Activated CD4-positive, CD25-positive, alpha-beta regulatory T cell (primary cell): ENCODE measurements at places on chromosomes 11 and 22.

DNA sequence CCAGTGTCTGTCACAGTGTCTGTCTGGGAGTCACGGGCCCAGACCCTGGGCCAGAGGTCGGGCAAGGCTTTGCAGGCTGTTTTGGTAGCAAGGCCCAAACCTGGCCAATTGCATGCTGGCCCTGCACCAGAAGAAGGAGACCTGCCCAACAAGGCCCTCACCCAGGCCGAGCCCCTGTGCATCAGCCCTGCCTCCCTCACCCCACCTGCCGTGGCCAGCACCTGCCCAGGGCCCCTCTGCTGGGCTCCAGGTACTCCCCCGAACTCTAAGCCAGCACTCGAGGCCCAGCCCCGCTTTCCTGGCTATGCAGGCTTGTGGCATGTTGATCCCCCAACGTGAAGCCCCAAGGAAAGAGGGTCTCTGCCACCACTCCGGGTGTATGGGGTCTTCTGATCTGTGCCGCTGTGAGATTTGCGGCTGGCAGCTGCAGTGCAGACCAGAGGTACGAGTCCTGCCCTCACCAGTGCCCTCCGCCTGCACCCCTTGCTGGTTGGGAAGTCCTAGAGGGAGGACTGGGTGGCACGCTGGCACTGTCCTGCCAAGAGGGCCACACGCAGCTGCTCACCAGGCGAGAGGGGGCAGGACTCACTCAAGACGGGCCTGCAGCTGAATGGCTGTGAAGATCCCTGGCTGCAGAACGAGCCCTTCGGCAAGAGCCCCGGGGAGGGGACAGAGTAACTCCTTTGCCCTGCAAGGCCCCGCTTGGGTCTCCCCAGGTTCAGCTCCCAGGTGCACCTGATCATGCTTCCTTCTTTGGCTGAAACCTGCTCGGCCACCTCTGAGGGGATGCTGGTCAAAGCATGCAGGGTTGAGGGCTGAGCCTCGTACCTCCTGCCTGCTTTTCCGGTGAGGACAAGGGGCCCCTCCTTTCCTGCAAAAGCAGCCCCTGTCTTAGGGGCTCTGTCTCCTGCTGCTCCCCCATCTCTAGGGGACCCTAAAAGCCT is 6.7 kb upstream of the SEPTIN5 start:
- DNase-seq, result no peak

DNA sequence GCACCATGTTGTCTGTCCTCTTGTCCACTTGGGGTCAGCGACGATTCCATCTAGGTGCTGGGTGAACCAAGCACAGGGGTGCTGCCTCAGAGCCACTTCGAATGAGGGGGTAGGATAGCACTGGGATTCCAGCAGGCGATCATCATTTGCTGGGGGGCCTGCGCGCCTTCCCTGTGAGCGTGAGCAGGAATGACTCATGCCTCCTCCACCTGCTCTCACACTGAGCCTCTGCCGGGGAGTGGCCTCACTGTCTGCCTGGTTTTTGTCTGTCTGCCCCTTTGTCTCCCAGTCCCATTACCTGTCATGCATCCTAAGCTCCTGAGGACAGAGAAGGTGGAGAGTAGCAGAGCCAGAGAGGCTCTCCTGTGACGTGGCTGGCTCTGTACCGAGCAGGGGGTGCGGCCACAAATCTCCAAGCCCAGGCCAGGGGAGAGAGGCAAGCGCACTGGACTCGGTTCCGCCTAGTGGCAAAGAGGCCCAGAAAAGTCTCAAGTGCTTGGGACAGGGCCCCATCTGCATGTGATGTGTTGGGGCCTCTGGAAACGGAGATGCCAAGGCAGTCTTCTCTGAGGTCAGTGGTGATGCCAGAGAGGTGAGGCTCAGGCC is 30.8 kb downstream of the RSPH14 start:
- no peak for DNase-seq

GRCh38 chr11:57349491-57350274 is 11.5 kb downstream of the P2RX3 start:
- DNase-seq, result peak; percentile 25

- DNase-seq, result no peak
These were observed 6.9 kb downstream of the RAB3IL1 start for GRCh38 chr11:61910187-61911127.

GRCh38 chr22:44627521-44628139 is 74.4 kb upstream of the PRR5 start:
- no peak for DNase-seq

GRCh38 chr22:24304062-24304675 is 33.5 kb downstream of the SPECC1L start:
- no peak for DNase-seq

GRCh38 chr22:43014316-43014868 is 557 bp downstream of the PACSIN2 start:
- no peak for DNase-seq

- DNase-seq, result no peak
These were observed 27.0 kb upstream of the IGSF9B start for GRCh38 chr11:133983660-133984316.

DNA sequence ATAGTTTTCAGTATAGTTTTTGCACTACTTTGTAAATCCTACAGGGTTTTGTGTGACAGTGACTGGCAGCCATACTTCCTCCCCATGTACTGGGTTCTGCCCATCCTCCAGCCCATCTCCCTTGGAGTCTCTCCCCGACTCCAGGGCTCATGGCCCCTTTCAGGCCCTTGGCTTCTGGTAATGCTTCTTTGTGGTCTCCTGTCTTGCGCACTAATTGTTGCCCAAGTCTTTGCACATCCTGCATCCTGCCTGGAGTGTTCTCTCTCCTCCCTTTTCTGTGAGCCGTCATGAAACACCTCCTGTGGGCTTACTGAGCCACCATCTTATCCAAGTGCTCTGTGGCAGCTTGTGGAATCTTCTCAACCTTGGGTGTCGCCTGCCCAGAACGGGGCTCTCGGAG is 11.4 kb upstream of the KCNQ1OT1 start:
- DNase-seq, result no peak

- no peak for DNase-seq
These were observed 15.9 kb upstream of the CYB5R2 start for GRCh38 chr11:7689239-7689638.

DNA sequence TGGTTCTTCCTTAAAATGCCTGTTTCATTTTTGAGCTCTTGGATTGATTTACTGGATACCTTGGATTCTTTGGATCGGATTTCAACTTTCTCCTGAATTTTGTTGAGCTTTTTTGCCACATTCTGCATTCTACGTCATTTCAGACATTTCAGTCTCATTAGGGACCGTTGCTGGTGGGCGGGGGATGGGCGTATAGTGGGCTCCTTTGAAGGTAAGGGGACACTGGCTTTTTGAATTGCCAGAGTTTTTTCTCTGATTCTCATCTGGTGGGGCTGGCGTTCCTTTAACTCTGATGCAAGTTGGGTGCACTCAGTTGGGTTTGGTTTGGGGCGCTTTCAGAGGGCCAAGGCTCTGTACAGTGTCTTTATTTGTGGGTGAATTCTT is 216.5 kb downstream of the DYNC2H1 start:
- DNase-seq, result no peak

DNA sequence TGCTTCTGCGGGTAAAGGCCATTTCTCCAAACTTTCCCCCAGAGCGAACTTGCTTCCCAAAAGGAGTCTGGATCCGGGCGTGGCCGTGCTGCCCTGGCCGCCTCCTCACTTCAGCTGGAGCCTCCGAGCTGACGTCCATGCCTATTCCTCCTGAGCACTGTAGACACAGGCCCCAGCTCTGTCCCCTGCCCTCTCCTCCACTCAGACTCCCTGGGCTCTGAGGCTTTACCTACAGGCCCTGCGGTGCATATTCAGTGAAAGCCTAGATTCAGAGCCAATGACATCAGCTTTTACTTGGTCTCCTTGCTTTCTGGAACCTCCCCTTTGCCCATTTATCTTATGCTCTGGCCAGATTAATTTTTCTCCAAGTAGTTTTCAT is 9.7 kb downstream of the LRP5 start:
- DNase-seq, result no peak

DNA sequence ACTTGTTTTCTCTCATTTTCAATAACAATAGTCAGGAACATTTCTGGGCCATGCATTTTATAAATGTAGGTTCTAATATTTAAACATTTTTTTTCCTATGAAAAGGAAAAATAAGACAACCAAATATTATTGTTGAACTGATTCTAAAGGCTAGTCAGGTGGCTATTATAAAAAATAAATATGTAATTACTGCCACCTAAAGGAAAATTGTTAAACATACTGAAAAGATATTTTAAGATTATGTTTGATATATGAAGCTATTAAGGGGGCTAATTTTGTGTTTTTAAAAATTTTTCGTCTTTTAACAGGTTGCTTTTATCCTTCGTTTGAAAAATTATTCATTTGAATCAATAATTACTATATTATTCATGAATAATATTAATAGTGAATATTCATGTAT is 62.2 kb upstream of the FDX1 start:
- no peak for DNase-seq

DNA sequence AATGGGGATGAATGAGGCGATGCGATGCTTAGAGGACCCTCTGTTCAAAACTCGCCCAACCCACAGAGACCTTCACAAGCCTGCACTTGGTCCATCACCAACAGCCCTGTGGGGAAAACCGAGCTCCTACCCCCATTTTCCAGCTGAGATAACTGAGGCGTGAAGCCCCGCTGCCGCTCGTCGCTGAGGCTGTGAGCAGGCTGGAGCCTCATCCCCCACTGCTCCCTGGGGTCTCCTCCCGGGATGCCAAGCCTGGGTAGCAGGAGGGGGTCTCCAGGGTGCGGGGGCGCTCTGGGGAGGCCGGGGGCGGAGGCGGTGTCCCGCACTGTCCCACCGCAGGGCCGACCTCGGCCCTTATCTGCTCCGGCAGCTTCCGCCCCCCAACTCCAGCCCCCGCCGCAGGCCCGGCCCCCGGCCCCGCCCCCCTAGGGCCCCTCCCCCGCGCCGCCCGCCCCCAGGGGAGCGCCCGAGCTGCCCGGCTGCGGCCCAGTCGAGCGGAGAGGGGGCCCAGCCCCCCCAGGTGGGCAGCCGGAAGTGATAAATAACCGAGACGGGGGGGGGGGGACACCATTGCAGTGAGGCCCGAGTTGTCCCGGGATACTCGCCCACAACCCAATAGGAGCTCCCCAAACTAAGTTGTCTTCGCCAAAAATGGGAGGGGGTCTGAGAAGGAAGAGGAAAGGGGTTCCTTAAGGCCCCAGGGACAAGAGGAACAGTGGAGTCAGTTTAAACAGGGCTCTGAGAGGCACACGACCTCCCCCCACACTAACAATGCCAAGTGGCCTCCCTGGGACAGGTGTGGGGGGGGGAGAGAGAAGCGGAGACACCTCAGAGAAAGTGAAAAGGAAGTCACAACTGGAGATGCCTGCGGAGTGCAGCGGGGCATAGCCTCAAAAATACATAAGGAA is 8.3 kb upstream of the SLC39A13 start:
- DNase-seq, result peak; percentile 38

DNA sequence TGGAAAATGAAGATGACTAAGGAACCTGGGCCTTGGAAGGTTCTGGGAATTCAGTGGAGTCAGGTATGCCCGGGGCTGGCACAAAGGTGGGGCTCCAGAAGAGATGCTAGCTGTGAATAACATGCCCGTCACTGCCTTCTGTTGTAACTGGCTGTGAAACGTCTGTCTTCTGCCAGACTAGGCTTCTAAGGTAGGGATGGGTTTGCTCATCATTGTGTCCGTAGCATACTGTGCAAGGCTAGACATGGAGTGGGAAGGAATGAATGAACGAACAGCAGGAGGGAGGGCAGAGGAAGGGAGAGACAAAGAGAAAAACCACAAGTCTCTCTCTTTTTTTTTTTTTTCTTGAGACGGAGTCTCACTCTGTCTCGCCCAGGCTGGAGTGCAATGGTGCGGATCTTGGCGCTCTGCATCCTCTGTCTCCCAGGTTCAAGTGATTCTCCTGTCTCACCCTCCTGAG is 327.4 kb downstream of the MN1 start:
- DNase-seq, result no peak

DNA sequence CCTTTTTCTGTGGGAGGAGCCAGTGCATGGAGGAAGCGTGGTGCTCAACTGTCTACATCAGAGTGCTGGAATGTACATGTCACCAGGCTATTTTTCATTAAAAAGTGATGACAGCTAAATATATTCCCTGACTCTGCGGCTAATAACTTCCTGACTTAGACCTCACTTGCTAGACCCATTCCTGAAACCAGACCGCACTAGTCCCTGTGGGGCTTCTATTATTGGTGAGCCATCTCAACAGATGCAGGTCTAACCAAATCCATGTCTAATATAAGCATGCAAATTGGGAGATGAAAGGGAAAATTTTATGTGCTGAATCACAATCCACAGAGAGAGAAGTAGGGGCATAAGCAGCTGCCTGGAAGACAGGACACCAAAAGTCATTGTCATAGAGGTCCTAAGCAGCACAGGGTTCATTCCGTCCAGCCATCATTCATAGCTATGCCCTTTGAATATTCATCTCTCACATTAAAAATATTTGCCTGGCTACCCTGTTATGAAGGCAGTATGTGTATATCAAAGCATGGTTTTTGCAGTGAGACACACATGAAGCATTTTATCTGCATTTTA is 110.9 kb upstream of the BLID start:
- DNase-seq, result no peak

DNA sequence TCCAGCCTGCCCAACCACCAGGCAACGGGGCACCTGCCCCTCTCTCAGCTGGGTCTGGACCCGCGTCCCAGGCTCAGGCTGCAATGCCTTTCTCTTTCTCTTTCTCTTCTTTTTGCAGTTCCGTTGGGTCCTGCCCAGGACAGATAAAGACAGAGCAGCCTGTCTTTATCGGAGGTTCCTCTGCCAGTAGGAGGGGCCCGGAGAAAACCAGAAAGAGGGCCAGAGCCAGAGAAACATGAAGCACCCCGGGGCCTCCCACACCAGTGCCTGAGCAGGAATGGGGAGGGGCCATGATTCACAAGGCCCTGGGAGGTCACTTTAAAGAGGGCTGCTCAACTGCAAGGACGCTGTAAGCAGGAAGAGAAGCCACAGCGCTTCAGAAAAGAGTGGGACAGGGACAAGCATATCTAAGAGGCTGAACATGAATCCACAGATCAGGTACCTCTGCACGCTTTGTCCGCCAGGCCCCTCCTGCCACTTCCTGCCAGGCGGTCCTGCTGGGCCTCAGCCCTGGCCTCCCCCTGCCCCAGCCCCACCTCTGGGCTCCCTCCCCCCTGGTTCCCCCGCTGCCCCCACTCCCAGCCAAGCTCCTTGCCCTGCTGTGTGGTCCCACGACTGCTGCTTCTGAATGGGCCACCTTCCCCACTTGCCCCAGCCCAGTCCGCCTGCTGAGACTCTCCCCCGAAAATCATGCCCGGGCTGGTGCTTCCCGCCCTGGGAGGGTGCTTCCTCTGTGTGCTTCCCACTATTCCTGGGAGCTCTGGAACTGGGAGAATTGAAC is at the start of gene APOBEC3C:
TSS of gene APOBEC3C (plus strand) at position 316 of the 781 bp plus-strand sequence. CDS start at position 422, 106 bp downstream.
- peak; percentile 53 for DNase-seq

- no peak for DNase-seq
These were observed 52.2 kb upstream of the HMGXB4 start for GRCh38 chr22:35204807-35205775.

GRCh38 chr11:57545883-57546282 is 8.5 kb downstream of the SMTNL1 start:
- no peak for DNase-seq
